ENCODE measurements at places on chromosomes 1 and 21.

DNA sequence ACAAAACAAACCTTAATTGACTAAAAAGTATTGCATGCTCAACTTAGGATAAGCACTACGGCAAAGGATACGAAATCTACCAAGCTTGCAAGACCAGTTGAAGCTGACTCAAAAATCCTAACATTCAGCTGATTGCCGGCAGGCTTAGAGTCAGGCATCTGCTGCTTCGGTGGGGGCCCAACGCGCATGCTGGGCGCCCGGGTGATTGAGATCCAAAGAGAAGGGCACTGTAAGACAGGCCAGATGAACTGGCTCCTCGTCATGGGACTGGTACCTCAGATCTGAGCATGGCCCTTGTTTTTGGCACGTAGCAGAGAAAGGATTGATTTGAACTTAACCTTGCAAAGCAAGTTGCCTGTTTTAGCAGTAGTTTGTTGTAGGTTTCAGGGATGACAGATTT, 86.6 kb downstream of the PRDM2 start:
- DNase-seq, result no peak

GRCh38 chr1:20729155-20729931, 3.2 kb downstream of the SH2D5 start:
- no peak for DNase-seq

- DNase-seq, result peak; percentile 70
Observed at GRCh38 chr1:208238710-208239472, 5.3 kb downstream of the PLXNA2 start.

DNA sequence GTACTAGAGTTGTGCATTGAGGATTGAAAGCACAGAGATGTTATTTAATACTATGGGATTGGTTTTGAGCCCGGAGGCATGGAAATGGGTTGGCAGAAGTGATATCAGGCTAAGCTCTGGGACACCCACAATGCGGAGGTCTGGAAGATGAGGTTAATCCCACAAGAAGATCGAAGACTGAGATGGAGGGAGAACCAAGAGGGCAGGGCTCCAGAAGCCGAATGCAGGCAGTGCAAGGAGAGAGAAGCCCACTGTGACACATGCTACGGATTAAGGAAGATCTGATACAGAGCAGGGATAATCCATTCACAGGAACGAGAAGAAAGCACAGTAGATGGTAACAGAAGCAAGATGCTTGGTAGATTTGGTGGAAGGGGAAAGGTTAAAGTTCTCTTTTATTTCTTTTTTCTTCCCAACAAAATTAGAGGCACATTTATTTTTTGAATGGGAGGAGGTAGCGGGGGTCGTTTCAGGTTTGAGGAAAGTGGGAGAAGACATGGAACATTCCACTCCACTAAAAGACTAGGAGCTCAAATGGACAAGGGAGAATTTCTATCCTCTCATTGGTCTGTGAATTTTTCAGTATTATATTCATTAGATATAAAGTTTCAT, 113.2 kb downstream of the NCAM2 start:
- no peak for DNase-seq
